ENCODE measurements at places on chromosomes 4 and X.

- DNase-seq = no peak
Observed at GRCh38 chr4:15368856-15369255, 59.0 kb upstream of the C1QTNF7 start.

DNA sequence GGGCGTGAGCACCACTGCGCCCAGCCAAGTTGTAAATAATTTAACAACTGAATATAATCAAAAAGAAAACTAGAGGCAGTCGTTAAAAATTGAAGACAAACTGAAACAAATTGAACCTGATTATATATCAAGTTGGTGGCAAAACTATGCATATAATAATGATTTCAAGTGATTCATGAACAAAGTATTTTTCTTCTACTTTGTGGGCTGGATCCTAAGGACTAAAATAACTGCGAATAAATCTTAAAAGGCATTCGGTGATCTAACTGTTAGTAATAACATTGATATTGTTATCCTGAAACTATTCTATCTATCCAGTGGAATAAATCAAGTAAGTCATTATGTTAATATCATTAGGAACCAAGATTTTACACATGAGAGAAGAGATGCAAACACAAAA is 21.2 kb upstream of the USP9X start:
- DNase-seq = no peak

DNA sequence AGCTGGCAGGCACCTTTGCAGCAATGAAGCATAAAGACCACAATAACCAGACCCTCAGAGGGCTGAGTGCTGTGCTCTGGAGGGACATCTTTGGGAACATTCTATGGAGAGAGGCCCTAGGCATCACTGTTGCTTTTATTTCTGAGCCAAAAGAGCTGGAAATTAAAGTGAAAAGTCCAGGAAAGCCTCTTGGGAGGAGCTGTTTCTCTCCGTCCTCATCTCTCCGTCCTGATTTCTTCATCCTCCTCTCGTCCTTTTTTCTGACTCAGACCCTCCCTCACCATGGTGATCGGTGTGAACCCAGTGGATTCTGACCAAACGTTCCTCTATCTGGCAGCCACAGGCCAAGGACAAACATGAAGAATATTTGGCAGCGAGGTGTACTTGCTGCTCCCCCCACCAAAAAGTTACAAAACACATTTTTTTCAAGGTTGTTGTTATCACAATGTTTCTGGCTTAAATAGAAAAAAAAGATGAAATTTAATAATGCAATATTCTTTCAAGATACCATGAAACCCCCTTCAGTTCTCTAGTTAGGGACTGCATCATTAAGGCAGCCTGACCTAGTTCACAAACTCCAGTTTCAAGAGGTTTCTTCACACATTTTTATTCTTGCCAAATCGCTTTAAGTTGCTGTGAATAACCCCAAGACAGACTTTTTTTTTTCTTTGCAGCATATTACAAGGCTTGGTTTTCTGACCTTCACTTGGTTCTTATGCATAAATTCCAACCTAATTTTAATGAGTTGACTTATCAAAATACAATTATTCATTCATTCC is 80.2 kb downstream of the SCD5 start:
- DNase-seq = no peak

- DNase-seq = no peak
Observed at GRCh38 chrX:36856849-36857248, 151.3 kb upstream of the FAM47C start.

DNA sequence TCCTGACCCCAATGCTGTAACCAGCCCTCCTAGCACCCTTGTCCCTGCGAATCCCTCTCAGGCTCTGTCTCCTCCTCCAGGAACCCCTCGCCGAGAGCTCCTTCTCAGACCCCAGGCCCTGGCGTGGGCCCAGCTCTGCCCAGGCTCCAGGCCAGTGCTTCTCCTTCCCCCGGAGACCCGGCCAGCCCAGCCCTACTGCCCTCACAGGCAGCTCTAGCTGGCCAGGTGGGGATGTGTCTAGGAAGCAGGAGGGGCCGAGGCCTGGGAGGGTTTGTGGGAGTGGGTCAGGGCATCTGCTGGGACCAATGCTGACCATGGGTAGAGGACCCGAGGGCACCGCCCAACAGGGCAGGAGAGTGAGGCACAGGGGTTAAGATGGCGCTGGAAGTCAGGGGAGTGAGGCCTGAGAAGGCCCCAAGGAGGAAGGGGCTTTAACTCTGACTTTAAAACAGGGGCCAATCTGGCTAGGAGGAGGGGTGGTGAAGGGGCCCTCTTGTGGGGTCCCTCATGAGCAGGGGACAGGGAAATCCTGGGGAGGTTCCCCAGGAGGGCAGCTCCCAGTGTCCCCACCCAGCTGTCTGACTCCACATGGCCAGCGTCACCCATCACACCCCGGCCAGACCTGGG is 64.7 kb upstream of the NKX1-1 start:
- no peak for DNase-seq

GRCh38 chr4:169399976-169400767 is 129.4 kb upstream of the SH3RF1 start:
- DNase-seq = no peak

DNA sequence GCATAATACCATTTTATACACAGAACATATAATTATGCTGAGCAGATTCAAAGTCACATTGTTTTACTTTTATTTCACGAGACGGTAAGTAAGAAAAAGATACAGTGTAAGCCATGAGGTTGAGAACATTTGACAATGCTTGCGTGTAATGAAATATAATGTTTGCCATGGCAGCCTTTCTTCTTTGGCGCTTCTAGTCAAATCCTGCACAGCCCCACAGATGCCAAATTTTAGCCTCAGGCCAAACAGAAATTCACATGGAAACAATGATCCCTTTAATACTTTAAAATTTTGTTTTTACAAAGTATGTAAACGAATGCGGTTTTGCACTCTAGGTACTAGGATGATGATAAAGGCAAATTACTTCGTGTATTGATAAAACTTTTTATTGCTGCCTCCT is 502.7 kb upstream of the SMIM31 start:
- DNase-seq = no peak

GRCh38 chrX:50003927-50004326 is 81.5 kb downstream of the CLCN5 start:
- no peak for DNase-seq

DNA sequence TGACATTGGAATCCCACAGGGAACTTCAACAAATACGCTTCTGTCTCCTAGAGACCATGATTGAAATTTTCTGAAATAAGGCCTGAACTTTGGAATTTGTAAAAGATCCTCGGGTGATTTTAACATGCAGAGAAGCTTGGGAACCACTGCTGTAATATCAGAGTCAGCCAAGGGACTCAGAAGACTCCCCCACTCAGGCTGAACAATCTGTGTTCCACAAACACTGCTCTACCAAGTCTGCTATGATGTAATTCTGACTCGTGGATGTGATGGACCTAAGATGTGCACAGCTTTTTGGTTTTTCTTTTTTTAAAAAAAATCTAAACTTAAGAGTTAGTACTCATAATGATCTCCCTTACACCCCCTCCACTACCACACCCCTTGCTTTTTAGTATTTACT is 26.0 kb downstream of the LRP2BP start:
- DNase-seq = no peak

DNA sequence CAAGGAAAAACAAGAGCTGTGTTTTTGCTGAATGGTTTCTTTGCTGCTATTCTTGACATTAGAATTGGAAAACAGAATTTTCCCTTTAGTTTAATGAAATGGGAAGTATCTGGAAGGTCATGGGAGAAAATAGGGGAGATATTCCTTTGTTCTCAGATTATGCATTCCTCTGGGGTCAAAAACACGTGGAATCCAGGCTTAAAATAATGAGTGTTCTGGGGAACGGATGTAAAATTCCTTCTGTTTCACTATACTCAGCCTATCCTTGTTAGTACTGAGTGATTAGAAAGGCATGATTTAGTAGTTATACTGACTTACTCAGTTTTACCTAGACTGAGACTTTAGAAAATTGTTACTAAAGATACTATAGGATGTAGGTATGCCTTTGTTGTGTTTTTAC is 107.3 kb downstream of the ARHGAP10 start:
- no peak for DNase-seq

DNA sequence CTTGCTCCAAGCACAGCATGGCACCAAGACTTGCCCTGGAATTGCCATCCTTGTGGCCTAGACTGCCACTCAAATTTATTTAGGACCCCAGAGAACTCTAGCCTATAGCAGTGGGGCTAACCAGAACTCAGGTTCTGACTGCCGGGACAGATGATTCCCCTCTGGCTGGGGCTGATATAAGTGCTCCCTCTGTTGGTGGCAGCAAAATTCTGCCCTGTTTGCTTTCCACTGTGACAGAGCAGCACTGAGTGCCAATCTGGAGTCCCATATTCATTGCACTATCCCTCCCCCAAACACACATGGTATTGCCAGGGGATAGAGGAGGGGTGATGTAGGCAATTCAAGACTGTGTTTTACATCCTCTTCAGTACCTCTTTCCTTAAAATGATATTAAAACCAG is 1081.9 kb downstream of the FAT4 start:
- no peak for DNase-seq

DNA sequence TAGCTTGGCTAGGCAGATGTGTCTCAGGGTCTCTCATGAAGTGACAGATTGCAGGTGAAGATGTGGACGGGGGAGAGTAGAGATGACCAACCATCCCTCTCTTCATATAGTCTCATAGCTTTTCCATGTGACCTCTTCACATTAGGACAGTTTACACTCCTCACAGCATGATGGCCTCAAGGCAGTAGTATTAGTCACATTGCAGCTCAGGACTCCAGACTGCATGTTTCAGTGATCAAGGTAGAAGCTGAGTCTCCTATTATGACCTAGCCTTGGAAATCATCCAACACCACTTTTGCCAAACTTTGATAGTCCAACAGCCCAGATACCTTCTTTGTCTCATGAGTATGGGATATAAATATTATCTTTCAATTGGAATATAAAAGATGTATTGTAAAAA is 147.7 kb downstream of the GASK1B start:
- no peak for DNase-seq

- no peak for DNase-seq
Observed at GRCh38 chrX:63581398-63581797, 203.6 kb downstream of the ARHGEF9 start.

GRCh38 chr4:41009411-41009810 is 204.9 kb downstream of the APBB2 start:
- no peak for DNase-seq

DNA sequence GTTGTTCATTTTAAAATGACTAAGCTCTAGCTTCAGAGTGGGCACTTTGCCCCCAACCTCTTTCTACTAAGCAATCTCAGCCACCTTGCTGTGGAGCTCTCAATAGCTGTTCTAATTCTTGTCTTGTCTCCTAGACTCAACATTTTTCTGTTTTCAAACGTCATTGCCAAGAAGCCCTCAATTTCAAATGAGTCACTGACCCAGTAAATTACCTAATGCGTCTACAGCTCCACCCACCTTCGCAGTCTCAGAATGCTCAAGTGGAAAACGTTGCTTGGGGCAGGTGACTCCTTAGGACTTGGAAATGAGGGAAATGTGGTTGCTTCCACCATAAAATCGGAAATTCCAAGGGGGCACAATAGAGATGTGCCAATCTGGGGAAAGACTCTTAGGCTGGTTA is 59.0 kb downstream of the ING2 start:
- DNase-seq = no peak

DNA sequence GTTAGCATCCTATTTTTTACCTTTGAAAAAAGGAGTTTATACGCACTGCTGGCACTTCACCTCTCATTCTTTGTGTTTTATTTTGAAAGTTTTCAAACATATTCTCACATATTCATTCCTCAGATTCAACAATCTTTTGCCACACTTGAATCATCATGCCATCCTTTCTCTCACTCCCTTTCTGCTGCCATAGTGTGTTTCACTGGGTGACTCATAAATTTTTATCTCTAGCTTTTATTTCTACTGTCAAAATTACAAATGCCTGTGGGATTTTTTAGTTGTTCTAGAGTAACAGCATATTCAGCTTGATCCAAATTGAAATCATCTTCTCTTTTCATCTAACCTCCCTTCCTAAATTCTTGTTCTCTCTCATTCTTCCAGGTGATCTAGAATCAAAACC is 28.0 kb downstream of the MFSD8 start:
- DNase-seq = no peak

- no peak for DNase-seq
Observed at GRCh38 chrX:102712216-102712966, at the start of gene GPRASP2. GPRASP2 (plus strand) TSS chrX:102712448; CDS start chrX:102714870, 2,422 bp downstream.

DNA sequence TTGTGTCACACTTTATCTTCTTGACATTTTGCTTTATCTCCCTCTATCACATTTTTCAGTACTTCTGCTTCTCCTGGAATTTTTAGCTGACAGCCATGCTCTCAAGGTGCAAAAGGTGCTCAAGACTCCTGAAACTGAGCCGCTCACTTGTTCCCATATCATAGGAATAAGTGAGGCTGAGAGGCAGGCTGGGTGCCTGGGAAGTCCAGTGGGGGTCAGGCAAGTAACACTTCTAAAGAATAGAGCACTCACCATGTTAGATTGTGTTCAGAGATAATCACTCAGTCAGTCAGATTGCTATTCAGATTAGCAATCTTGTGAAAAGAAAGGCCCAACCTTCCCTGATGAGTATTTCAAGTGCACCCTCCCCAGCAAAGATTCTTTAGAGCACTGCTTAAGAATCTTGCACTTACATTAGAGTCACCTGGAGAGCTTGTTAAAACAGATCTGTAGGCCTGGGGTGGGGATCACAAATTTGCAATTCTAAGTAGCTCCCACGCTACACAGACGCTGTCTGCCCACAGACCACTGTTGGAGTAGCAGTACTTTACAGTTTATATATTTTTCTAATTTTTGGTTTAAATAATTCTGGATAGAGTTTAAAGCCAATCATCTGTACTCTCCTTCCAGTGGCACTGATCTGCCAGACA is 23.1 kb upstream of the LRAT start:
- no peak for DNase-seq

Data from activated CD4-positive, alpha-beta T cell treated with anti-CD3 and anti-CD28 coated beads for 24 hours (primary cell).